Glomerular endothelial cell (primary cell): ENCODE measurements at places on chromosomes 13 and 19. TPM values are rescaled to one million over a fixed set of nuclear protein-coding genes. Genes with fewer than 3 reads are reported as not detected.

HSD17B14 gene
- total RNA-seq: 38.8 and 39.6 TPM in 2 replicates

DNA sequence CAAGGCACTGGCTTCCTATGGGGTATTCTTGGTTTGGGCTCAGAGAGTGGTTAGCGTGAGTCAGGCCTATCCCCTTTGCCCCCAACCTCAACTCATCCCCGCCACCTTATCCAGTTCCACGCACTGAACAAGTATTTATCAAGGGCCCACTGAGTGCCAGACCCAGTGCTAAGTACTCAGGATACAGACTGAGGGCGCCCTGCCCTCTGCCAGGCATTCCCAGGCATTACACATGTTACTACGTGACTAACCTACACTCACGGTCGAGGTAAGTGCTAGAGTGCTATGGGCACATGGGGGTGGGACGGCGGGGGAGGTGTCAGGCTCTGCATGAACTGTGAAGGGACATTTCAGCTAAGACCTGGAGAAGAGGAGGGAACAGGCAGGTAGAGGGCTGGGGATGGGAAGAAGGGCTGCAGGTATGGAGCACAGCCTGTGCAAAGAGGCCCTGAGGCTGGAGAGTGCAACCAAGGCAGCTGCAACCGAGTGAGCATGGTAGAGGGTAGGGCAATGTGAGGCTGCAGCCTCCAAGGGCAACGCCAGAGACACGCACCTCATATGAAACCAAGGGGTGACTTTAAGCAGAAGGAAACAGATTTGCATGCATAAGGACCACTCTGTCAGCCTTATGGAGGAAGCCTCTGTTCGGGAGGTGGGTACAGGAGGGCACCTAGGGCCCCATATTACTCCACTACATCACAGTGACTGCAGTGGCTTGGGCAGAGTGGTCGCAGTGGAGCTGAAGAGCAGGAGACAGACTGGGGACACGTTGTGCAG, 22.5 kb downstream of the DHRS12 start:
- DNase-seq: no peak

KASH5 gene
- not detected in 2 replicates for total RNA-seq

- DNase-seq: no peak
Observed at GRCh38 chr13:70080012-70080411, 27.6 kb upstream of the ATXN8OS start.

DNA sequence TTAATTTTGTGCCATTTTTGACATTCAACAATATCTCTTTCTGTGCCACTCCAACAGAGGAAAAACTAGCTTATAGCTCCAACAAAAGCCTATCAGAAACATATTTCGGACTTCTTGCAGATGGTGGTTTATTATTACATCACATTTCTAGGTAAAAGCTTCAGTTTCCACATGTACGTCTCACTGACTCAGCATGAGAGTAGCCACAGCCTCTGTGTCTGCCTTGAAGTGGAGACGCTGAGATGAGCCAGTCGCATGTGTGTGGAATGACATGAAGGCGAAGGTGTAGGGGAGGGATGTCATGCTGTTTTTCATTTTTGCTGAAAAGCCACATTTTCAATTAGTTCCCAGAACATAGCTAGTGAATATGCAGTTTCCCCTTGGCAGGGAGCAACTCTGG, 598.6 kb downstream of the EFNB2 start:
- DNase-seq: no peak

DNA sequence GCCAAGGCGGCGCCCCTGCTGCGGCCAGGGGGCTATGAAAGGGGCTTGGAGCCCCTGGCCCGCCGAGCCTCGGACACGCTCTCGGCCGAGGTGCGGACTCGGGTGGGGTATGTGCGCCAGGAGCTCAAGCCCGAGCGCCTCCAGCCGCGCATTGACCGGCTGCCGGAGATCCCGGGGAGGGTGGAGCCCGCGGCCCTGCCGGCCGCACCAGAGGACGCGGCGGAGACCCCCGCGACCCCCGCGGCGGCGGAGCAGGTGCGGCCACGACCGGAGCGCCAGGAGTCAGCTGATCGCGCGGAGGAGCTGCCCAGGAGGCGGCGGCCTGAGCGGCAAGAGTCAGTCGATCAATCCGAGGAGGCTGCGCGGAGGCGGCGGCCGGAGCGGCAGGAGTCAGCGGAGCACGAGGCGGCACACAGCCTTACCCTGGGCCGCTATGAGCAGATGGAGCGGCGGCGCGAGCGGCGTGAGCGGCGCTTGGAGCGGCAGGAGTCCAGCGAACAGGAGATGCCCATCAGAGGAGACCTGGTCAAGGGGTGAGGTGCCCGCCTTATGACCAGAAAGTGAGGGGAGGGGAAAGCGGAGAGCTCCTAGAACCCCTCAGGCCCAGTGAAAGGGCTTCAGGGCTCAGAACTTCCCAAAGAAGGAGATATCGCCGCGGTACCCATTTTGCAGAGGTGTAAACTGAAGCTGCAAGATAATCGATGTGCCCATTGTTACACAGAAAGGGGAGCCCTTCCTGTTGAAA, 8.8 kb upstream of the SHKBP1 start:
- no peak for DNase-seq

DNA sequence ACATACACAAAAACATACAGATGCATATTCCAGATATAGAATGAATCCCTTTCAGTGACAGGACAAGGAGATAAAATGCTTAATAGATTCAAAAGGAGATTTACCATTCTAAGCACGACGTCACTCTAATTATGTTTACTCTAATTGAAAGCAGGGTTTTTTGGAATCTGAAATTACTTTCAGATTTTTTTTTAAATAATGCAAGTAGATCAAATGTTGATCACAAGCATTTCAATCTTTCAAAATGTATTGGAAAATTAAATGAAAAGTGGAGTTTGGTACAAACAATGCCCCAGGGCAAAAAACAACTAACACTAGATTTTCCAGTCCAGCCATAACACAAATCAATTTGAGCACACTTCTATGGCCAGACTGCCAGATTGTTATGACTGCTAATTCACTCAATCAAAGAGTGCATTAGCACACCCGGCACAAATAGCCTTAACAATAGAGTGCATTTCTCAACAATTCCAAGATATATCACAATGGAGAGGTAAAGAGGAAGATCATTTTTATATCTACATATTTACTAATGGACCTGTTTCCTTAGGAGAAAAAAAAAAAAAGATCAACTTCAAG, 4.3 kb upstream of the DACH1 start:
- DNase-seq: no peak

LILRA1 gene
- not detected in 2 replicates for total RNA-seq

PGLYRP2 gene
- 0.29 TPM in 1 of 2 replicates, not detected in the other for total RNA-seq

GRCh38 chr13:69168436-69168835, 939.2 kb upstream of the ATXN8OS start:
- no peak for DNase-seq

C1QTNF9 gene
- not detected in 2 replicates for total RNA-seq

ITM2B gene
- total RNA-seq: 357 and 462 TPM in 2 replicates

DNA sequence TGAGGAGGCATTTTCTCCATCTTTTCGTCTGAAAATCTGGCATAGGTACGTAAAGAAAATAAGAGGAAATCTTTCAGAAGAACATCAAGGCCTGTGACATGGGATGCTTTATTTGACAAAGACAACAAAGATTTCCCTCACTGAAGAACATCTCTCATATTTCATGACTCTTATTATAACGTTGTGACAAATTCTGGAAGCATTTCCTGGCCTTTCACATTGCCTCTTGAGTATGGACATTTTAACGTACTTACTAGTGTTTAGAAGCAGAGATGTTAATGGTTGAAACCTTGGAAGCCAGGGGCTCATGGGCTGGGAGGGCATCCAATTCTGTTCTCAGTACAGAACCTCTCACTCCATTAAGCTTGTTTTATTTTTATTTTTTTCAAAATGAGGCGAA, 210.8 kb downstream of the DCT start:
- DNase-seq: no peak

- no peak for DNase-seq
Observed at GRCh38 chr13:99058527-99059495, 80.9 kb upstream of the DOCK9 start.

ZNF442 gene
- 0.48 and 1.1 TPM in 2 replicates for total RNA-seq

DNA sequence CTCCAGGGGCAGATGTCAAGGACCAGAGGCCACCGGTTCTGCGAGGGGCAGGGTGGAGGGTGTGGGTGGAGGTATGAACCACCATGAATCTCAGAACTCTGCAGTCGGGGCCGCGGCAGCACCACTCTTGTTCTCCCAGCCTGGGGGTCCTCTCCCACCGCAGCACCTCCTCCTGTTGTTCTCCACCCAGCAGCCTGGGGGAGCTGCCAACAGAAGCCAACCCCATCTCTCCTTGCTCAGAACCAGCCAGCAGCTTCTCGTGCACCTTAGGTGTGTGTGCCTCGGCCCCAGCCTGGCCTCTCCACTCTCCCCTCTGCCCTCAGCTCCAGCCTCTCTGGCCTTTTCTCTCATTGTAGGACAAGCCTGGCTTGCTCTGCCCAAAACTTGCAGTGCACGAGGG, 31.9 kb upstream of the CCNE1 start:
- no peak for DNase-seq

DNA sequence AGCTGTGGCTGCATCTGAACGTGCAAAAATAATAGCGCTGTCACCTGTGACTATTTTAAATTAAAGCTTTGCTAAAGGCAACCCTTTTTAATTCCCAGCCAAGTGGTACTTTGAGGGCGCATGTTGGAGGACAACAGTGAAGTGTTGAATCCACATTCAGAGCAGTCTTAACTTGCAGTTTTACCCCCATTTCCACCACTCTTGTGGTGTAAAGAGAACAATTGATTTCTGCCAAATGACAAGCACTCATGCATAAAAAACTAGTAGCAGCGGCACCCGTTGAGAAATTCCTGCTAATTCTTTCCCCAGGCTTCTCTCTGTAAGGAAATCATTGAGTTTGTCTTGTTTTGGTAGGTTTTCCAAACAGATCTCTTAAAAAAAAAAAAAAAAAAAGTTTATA, 1033.3 kb downstream of the EFNB2 start:
- DNase-seq: no peak

GRCh38 chr19:5142725-5143097, 173.8 kb downstream of the KDM4B start:
- no peak for DNase-seq

ERICH6B gene
- not detected in 2 replicates for total RNA-seq

TMC4 gene
- not detected in 2 replicates for total RNA-seq

GRCh38 chr13:34578471-34578870, 363.6 kb upstream of the NBEA start:
- no peak for DNase-seq

- no peak for DNase-seq
Observed at GRCh38 chr19:15291548-15292021, 40.8 kb downstream of the BRD4 start.

PLVAP gene
- total RNA-seq: 5.4 and 22.9 TPM in 2 replicates

PDE4C gene
- total RNA-seq: 0.58 TPM in 1 of 2 replicates, not detected in the other

- no peak for DNase-seq
Observed at GRCh38 chr13:36712770-36713169, 39.0 kb downstream of the SERTM1 start.

TMPRSS9 gene
- total RNA-seq: not detected in 2 replicates

KLK12 gene
- not detected in 2 replicates for total RNA-seq

GRCh38 chr13:62910541-62911060, 1495.0 kb upstream of the PCDH20 start:
- DNase-seq: no peak

GRCh38 chr19:56933014-56933705, 92.6 kb upstream of the PEG3 start:
- no peak for DNase-seq

GRCh38 chr13:113625965-113626721, 31.9 kb downstream of the ATP4B start:
- no peak for DNase-seq

DNA sequence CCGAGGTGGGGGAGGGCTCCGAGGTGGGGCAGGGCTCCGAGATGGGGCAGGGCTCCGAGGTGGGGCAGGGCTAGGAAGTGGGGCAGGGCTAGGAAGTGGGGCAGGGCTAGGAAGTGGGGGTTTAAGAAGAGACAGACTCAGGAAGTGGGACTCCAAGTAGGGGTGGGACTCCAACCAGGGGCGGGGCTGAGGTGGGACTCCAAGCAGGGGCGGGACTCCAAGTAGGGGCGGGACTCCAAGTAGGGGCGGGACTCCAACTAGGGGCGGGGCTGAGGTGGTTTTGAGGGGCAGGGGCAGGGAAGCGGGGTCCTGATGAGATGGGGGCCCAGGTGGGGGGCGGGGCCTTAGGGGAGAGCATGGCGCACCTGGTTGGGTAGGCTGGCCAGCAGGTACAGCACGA, 13.6 kb downstream of the CFD start:
- DNase-seq: no peak

DNA sequence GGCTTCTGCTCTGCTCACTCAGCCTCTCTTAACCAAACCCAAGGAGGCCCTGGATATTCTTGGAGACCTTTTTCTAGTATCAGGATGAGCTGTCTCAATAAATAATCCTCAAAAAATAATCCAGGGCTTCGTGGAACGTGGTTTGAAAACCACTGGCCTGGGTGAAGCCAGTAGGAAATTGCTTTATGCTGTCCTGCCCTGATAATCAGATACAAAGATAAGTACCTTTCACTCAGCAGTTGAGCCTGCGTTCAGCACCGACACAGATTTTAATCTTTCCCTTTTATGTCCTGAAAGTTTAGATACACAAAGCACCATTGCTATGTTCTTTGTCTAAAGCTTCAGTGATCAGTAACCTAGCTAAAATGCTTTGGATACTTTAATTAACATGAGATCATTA, 460.0 kb downstream of the RFC3 start:
- DNase-seq: no peak

GRCh38 chr13:51761643-51762350, 42.2 kb downstream of the DHRS12 start:
- DNase-seq: no peak

- DNase-seq: no peak
Observed at GRCh38 chr19:49801966-49802661, 11.0 kb downstream of the FUZ start.

EBI3 gene
- total RNA-seq: 9.0 and 14.2 TPM in 2 replicates
